Thyroid gland (tissue), 4 donors: ENCODE measurements at places on chromosomes 11 and 22.

DNA sequence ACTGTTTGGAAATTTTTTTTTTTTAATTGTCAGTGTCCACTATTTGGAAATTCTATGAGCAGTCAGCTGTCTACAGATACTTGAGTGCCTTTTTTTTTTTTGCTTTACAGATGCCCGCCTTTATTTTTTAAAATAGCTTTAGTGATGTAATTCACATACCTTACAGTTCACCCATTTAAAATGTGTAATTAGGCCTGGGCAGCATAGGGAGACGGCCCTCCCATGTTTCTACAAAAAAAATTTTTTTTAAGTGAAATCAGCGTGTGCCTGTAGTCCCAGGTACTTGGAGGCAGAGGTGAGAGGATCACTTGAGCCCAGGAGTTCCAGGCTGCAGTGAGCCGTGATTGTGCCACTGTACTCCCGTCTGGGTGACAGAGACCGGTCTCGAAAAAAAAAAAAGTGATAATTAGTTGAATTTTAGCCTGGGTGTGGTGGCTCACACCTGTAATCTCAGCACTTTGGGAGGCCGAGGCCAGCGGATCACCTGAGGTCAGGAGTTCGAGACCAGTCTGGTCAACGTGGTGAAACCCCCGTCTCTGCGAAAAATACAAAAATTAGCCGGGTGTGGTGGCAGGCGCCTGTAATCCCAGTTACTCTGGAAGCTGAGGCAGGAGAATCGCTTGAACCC is 1.5 kb downstream of the ZNF143 start:
- DNase-seq: no peak

DNA sequence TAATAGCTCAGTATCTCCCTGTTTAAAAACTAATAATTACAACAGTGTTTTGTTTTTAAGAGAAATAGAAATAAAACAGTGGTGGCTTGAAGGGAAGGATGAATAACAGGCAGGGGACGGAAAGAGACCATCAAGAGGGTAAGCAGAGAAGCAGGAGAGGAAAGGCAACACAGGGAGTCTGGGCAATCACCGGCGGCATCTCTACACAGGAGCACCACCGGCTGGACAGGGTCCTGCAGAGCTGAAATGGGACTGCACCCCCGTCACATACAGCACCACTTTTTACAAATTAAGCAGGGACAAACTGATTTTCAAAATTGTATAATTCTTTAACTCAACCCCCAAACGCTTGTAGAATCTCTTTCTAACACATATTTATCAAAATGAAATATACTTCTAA is 18.4 kb downstream of the PHF21A start:
- peak; percentile 50 for DNase-seq

DNA sequence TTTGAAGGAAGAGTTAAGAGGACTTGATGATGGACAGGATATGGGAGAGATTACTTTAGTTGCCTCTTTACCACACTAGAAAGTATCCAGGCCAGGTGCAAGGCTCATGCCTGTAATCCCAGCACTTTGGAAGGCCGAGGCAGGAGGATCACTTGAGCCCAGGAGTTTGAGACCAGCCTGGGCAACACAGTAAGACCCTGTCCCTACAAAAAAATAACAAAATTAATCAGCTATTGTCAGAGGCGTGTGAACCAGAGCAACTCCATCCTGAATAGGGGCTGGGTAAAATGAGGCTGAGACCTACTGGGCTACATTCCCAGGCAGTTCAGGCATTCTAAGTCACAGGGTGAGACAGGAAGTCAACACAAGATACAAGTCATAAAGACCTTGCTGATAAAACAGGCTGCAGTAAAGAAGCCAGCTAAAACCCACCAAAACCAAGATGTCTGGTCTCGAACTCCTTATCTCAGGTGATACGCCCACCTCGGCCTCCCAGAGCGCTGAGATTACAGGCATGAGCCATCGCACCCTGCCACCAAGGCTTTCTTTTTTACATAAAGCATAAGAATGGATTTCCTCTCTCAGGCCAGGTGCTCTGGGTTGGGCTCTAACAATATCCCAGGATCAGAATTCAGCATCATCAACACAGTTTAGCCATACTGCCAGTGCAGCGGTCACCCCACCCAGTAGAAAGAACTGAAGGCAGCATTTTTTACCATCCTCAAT is 17.8 kb downstream of the PI4KA start:
- DNase-seq: no peak

DNA sequence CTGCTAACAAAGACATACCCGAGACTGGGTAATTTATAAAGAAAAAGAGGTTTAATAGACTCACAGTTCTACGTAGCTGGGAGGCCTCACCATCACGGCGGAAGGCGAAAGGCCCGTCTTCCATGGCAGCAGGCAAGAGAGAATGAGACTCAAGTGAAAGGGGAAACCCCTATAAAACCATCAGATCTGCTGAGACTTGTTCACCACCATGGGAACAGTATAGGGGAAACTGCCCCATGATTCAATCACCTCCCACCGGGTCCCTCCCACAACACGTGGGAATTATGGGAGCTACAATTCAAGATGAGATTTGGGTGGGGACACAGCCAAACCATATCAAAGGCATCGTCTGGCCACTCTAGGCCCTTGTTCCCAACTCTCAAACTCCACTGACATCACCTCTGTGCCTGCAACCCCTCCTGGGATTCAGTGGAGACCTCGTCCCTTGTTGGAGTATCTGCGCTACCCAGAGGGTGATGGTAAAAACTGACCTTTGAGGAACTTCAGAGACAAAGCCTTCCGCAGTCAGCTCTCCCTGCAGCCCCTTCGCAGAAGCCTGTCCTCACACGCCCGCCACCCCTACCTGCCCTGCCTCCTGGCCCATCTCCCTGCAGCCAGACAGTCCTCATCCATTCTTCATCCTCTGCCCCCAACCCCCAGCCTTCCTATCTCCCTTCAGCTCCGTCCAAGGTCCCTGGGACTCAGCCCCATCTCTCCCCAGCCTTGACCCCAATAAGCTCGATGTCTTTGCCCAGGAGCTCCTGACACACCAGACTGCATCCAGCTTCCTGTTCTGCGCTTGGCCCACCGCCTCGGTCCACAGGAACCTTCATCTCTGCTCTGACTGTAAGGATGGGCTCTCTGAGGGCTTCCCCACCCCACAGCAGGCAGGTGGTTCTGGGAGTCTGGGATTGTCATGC is 15.8 kb downstream of the CCND1 start:
- no peak for DNase-seq

- DNase-seq: no peak
Measured at GRCh38 chr22:19397734-19398104, 33.8 kb downstream of the HIRA start.

DNA sequence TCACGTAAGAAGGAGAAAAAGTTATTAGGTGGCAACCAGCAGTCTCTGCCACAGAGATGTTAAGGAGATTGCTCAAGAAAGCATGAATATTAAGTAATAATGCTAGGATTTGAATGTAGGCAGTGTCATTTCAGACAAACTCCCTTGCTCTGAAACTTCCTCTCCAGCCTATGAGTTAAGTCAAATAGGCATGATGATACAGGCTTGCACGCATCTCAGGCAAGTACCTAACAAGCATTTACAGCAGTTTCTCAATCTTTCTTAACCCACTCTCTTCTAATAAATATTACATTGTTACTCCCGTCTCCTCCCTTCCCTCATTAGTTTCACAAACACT is 72.7 kb downstream of the RAB38 start:
- no peak for DNase-seq

GRCh38 chr22:26286091-26286820 is 117.0 kb downstream of the SEZ6L start:
- DNase-seq: no peak

DNA sequence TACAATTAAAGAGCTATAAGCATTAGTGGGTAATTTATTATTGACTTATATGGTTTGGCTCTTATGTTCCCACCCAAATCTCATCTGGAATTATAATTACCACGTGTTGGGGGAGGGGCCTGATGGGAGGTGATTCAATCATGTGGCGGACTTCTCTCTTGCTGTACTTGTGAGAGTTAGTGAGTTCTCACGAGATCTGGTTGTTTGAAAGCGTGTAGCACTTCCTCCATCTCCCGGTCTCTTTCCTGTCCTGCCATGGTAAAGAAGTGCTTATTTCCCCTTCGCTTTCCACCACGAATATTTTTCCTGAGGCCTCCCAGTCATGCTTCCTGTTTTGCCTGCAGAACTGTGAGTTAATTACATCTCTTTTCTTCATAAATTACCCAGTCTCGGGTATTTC is 28.1 kb upstream of the CHORDC1 start:
- DNase-seq: no peak

GRCh38 chr22:23431337-23432072 is 148.6 kb downstream of the IGLL1 start:
- no peak for DNase-seq

DNA sequence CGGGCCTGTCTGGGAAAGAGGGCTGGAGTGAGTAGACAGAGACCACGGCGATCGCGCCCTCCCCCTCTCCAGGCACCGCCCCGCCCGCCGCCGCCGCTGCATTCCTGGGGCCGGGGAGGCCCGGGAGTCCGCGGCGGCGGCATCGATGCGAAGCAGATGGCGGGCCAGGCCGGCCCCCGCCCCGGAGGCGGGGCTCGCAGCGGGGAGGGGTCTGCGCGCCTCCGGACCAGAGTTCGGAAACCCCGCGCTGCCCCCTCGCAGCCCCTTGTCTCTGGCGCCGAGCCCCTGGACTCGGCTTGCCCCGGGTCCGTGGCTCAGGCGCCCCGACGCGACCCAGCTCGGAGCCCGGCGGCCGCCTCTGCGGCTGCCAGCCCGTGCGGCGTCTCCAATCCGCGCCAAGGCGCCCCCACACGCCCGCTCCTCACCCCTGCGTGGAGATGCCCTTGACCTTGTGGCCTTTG is 1.3 kb downstream of the SCARF2 start:
- DNase-seq: peak; percentile 57

GRCh38 chr11:63945477-63946163 is 6.8 kb downstream of the NAA40 start:
- DNase-seq: peak; percentile 89

DNA sequence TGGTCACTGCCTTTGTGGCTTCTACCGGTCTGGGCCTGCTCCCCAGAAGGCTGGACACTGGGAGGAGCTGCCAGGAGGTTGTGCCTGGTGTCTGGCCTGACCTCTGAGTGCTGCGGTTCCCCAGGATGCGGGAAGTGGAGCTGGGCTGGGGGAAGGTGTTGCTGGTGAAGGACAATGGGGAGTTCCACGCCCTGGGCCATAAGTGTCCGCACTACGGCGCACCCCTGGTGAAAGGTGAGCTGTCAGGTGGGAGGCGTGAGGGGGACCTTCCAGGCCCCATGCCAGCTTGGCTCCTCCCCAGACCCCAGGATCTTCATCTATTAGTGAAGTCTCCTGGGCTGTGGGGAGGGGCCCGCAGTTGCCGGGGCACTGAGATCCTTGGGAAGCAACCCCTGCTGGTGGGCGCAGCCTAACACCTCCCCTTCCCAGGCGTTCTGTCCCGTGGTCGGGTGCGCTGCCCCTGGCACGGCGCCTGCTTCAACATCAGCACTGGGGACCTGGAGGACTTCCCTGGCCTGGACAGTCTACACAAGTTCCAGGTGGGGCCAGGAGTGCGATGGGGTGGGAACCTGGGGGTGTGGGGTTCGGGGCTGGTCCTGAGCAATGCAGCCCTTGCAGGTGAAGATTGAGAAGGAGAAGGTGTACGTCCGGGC is 6.7 kb downstream of the AIFM3 start:
- DNase-seq: no peak
